ENCODE measurements at places on chromosomes 5 and 9. TPM values are rescaled to one million over a fixed set of nuclear protein-coding genes. Genes with fewer than 3 reads are reported as not detected.
A peak's percentile ranks its signal among the peaks of the same experiment; 100 is the strongest.

PCDHB13 gene
- 1.9 TPM for polyA plus RNA-seq

PARP8 gene
- 8.1 TPM for polyA plus RNA-seq

SHOC1 gene
- polyA plus RNA-seq, result 0.07 TPM

KIF12 gene
- 605 TPM for polyA plus RNA-seq

OR1J2 gene
- polyA plus RNA-seq, result not detected

NLN gene
- polyA plus RNA-seq, result 1.9 TPM

CATSPER3 gene
- polyA plus RNA-seq, result 1.7 TPM

PHF24 gene
- polyA plus RNA-seq, result 0.05 TPM

DNA sequence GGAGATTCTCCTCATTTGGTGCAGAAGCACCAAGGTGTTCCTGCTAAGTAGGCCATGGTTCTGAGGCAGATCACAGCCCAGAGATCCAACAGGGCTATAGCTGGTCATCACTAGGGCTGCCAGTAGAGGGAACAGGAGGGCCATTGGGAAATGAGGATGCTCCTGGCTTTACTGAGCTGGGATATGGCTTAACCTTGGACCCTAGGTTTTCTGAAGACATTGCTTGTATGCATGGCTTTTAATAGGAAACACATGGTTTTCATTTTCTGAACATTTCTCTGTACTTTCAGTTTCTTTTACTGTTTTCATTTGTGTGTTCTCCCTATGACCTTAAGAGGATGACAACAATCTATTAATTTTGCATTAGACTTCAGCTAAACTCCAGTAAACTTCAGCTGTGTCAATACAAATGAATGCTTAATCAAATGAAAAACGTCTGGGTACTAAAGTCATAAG is at the start of gene IFNW1:
IFNW1 (minus strand) TSS at position 406 of the 456 bp plus-strand sequence; CDS start at position 144, 262 bp downstream.
- no peak within 1 kb of the TSS for H3K4me3 ChIP-seq
- no peaks in the 10 kb centered on the region for H3K36me3 ChIP-seq
- H3K27ac ChIP-seq, result no peak within 1 kb of the TSS
- H3K27me3 ChIP-seq, result no peaks in the 10 kb centered on the region

DNA sequence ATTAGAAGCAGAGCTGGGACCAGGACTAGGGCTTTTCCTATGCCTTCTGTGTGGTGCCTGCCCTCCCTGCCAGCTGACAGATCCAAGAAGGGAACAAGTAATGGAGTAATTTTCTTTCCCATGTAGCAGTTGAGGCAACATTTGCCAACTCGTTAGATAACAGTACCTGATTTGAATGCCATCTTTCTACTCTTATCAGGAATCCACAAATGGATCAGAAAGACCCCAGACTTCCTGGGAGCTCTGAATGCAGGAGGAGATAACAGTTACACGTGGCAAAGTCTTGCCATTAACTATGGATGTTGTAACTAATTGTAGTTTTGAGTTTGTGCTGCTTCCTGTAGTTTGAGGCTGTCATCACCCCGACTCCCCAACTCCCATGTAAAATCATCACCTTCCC is 39.2 kb downstream of the RCL1 start:
- H3K27me3 ChIP-seq, result no peaks in the 10 kb centered on the region
- no peak for DNase-seq
- no peak overlapping the region for H3K4me3 ChIP-seq
- no peak overlapping the region for H3K27ac ChIP-seq

DNA sequence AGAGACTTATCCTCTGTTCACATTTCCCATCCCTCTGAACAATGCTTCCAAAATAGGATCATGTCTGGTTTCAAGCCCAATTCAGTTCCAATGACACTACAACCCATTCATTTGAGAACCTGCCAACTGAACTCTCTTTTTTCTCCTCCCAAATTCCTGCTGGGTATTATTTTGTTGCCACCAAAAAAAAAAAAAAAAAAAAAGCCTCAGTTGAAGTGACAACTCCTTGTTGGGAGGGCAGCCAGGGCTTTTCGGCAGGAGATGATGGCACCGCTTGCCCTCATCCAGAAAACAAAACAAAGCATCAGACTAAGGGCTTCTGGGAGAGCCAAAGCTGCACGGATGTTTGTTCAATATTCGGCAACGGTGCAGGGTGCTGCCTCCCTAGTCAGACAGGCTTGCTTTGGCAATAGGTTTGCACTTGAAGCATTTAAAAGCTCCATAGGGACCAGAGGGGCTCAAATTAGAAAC is 30.6 kb upstream of the TRIM32 start:
- H3K4me3 ChIP-seq, result no peak overlapping the region
- no peaks in the 10 kb centered on the region for H3K27me3 ChIP-seq
- no peak for DNase-seq
- no peak overlapping the region for H3K27ac ChIP-seq
- peaks cover 5% of the 10 kb centered on the region for H3K4me1 ChIP-seq
- no peaks in the 10 kb centered on the region for H3K36me3 ChIP-seq

DNA sequence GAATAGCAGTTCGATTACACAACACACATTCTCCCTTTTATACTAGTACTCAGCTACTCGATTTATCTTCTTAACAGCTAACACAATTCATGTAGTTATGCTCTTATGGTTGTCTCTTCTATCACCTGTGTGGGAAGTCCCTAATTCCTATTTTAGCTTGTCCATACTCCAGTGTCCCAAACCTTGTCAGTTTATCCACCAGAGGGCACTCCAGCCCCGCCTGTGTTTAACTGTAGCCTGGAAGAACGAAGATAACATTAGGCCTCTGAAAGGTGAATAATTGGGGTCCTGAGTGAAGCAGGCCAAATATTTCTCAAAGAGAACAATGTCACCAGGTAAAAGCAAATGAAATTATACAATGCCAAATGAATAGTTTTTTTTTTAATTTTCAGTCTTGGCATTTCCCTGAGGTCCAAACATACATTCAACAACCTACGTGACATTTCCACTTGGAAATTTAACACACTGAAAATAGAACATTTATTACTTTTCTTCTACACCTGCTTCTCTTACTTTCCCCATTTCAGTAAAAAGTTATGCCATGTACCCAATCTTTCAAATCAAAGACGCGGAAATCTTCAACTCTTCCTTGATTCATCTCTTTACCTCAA is 560.7 kb downstream of the HTR1A start:
- H3K36me3 ChIP-seq, result no peaks in the 10 kb centered on the region
- H3K4me1 ChIP-seq, result no peaks in the 10 kb centered on the region
- DNase-seq, result peak; percentile 27
- H3K27me3 ChIP-seq, result no peaks in the 10 kb centered on the region
- no peak overlapping the region for H3K27ac ChIP-seq
- no peak overlapping the region for H3K4me3 ChIP-seq

- no peak for DNase-seq
- no peaks in the 10 kb centered on the region for H3K27me3 ChIP-seq
- H3K4me1 ChIP-seq, result no peaks in the 10 kb centered on the region
- H3K36me3 ChIP-seq, result no peaks in the 10 kb centered on the region
- no peak overlapping the region for H3K4me3 ChIP-seq
- H3K27ac ChIP-seq, result no peak overlapping the region
Observed at GRCh38 chr5:54553659-54554207, 36.2 kb downstream of the SNX18 start.

GRCh38 chr5:31573494-31574142 is 41.5 kb downstream of the C5orf22 start:
- DNase-seq, result no peak
- H3K4me1 ChIP-seq, result no peaks in the 10 kb centered on the region
- H3K36me3 ChIP-seq, result no peaks in the 10 kb centered on the region
- no peak overlapping the region for H3K27ac ChIP-seq
- H3K27me3 ChIP-seq, result no peaks in the 10 kb centered on the region

- no peaks in the 10 kb centered on the region for H3K4me1 ChIP-seq
- DNase-seq, result no peak
- H3K27ac ChIP-seq, result no peak overlapping the region
- H3K27me3 ChIP-seq, result no peaks in the 10 kb centered on the region
- H3K36me3 ChIP-seq, result no peaks in the 10 kb centered on the region
- no peak overlapping the region for H3K4me3 ChIP-seq
Observed at GRCh38 chr9:4508246-4508906, 18.1 kb downstream of the SLC1A1 start.

DNA sequence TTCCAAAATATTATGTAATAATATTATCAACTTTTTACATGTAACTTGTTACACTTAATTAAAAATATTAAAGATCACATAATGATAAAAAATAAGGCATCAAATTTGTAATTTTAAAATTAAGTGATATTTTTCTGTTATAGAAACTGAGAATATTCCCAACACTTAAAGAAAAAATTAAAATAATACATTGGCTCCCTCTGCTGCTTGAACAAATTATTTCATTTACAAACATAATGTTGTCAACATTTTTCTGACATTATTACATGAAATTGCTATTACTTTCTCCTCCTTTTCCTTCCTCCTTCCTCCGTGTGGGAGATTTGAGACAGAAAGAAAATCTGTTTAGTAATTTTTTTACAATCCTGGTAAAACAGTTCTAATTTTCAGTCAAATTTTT is 42.3 kb downstream of the RNF180 start:
- no peak for DNase-seq
- no peaks in the 10 kb centered on the region for H3K27me3 ChIP-seq
- no peaks in the 10 kb centered on the region for H3K36me3 ChIP-seq
- peaks cover 6% of the 10 kb centered on the region for H3K4me1 ChIP-seq
- H3K4me3 ChIP-seq, result no peak overlapping the region
- H3K27ac ChIP-seq, result no peak overlapping the region

Measured in pancreas (tissue), 10 donors.